Sigmoid colon (tissue), 7 donors: ENCODE measurements at places on chromosomes 1 and 21. TPM values are rescaled to one million over a fixed set of nuclear protein-coding genes. Genes with fewer than 3 reads are reported as not detected.

CFAP74 gene
- total RNA-seq = not detected

CCDC24 gene
- 3.9 TPM for total RNA-seq

FAM131C gene
- total RNA-seq = 0.81 TPM

GRCh38 chr1:109047339-109047738 is 5.4 kb upstream of the WDR47 start:
- DNase-seq = no peak

CFHR5 gene
- total RNA-seq = not detected

DNA sequence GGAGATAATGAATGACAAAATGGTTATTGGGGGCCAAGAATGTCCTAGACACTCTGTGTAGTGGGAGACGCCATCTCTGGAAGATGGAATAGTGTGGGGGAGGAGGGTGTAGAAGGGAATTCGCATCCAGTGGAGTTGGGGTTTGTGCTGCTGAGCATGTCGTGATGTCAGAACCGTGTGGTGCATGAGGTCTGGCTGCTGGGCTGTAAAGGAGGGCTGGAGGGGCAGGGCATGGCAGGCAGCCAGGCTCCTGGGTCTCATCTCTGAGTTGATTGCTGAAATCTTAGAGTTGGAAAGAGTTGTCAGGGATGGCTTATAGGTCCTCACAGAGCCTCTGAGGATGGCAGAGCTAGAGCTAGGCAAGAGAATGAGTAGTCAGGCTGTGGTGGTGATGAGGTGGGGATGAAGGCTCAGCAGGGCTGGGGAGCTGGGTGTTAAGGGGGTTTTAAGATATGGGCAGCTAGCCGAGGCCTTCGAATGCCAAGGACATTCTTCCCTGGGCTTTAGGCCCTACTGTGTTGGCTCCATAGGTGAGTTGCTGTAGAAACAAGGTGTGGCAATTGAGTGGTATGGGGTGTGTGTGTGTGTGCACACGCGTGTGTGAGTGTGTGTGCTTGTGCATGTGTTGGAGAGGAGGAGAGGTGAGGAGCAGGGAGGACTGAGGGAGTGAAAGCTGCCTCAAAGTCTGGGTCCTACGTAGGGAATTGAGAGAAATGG is 1.9 kb downstream of the PPFIA4 start:
- no peak for DNase-seq

DNA sequence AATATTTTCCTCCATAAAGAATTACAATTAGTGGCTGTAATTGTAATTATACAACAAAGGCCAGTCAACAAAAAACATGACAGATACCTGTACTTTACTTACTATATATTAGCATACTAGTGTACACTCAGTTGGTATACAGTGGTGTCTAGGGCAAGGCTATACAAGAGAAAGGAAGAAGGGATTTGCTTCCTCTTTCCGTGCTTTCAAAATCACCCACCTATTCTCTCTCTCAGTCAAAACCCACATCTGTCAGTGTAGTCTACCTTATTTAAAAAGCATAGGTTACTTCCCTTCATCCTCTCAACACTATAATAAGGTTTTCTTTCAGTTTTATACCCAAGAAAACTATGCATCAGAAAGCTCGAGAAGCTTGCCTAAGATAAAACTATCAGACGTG is 355.8 kb upstream of the NR5A2 start:
- no peak for DNase-seq

GRCh38 chr1:152860129-152860528 is 333 bp downstream of the LCE7A start:
- DNase-seq = no peak

DNA sequence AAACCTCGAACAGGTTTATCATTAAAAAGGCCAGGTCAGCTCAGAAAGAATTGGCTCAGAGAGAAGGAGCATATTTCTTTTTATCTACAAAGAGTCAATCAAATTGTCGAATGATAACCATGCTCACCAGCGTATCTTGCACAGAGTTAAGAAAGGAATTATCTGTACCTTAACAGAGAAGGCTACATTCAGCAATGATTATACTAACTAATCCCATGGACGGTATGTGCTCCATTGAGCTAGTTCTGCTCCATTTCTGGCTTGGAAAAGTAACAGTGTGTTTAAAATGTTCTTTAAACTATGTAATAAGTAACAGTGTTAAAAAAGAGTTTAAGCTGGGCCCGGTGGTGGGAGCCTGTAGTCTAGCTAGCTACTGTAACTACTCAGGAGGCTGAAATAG is 4.2 kb downstream of the UBR4 start:
- no peak for DNase-seq

DNA sequence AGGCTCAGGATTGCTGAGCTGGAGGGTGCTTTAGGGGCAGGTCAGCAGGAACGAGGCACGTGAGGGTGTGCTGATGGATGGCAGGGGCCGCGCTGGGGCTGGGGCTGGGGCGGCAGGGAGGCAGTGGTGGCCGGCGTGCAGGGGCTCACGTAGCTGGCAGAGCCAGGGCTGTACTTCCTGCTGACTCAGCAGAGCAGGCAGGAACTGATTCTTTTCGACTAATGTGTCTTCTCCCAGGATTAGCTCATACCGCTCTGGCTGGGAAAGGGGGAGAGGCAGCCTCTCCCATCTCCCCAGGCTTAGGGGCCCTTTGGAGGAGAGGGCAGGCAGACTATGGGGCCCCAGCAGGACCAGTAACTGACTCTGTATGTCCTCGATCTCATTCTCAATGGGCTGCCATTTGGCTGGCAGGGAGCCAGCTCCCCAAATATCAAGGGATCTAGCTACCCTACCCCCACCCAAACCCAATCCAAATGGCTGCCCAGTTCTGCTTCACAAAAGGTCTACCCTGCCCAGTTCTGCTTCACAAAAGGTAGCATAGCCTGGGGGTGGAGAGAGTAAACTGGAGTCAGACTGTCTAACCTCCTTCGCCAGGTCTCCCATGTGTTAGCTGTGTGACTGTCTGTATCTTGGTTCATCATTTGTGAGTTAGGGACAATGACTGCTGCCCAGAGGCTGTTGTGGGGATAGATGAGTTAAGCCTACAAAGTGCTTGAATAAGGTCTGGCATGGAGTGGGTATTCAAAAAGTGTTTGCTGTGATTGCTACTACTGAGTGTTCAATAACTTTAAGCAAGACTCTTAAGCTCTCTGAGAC is 100.1 kb upstream of the SLC2A1 start:
- no peak for DNase-seq

GRCh38 chr1:112532064-112532463 is 23.3 kb downstream of the WNT2B start:
- no peak for DNase-seq

GRCh38 chr21:37532868-37533780 is 166.6 kb downstream of the DYRK1A start:
- no peak for DNase-seq

LMOD1 gene
- total RNA-seq = 655 TPM

TEDDM1 gene
- not detected for total RNA-seq

SF3B4 gene
- total RNA-seq = 9.6 TPM

DNA sequence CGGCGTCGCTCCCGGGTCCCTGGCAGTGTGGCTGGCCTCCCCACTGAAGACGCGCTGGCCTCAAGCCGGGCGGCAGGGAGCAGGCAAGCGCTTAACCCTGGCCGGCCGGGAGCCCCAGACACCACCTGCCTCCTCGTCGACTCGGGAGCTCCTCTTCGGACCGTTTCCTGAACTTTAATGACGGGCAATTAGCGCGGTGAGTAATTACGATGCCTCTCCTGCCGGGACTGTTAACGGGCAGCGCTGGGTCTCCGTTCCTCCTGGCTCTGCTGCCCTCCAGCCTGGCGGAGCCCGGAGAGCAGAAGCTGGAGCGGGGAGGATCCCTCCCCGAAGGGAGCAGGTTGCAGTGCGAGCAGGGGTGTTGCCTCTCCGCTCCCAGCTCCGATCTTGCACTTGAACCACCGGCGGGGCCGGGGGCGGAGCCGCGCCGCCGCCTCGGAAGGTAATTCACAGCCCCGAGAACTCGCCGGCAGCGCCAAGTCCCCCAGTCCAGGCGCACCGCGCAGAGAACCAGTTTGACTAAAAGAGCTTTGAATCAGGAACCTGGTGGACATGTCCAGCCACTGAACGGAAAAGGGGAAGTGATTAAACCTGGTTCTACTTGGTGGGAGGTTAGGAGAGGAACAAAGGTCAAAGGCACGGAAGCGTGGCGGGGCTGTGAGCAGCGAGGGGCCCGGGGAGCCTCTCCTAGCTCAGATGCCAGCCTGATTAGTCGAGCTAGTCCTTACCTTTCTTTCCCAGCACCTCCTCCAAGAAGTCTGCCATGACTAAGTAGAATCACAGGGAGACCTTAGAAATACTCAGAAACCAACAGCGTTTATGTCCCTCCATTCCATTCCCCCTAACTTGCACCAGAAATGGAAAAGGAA is 18.3 kb upstream of the PLEKHA6 start:
- DNase-seq = peak; percentile 66

DNA sequence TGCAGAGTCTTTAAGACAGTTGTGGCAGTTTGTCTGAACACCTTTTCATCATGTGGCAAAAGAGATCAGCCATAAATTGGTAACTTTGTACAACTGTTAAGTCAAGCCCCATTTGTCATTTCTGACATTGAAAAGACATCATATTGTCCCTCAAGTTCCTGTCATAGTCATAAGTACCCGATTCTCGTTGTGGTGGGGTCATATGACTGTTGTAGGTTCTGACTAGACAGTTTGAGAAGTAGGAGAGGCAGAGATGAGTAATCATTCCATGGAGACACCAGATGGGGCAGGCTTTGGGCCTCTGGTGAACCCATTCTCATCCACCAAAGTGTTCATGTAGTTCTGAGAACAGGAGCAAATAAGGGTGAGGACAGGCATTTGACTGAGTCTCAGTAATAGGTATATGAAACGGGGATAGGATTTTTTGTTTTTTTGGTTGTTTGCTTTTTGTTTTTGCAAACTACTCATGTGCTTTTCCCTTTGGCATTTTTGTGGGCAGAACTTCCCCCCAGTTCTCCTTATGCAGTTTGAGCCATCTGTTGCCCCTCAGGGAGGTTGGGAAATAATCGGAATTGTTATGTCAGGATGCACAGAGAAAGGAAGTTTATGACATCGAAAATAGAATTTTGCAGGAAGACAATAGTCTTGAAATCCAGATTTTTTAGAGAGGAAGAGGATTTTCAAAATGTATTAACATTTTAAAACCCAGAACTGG is 86.9 kb upstream of the KCNE2 start:
- no peak for DNase-seq

DNA sequence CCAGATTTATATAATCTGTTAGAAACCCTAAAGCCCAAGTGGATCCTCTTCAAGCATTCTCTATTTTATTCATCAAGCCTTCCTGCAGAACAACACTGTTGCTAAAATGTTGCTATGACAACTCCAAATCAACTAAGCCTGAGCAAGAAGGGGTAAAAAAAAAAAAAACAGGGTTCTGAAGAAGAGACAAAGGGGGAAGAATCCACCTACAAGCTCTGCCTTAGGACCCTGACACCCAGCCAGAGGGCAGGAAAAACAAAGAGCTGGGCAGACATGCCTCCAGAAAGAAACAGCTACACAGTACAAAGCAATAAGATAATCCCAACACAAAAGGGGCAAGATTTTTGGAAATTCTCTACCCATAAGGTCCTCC is 1.3 kb downstream of the USF1 start:
- DNase-seq = no peak

DNA sequence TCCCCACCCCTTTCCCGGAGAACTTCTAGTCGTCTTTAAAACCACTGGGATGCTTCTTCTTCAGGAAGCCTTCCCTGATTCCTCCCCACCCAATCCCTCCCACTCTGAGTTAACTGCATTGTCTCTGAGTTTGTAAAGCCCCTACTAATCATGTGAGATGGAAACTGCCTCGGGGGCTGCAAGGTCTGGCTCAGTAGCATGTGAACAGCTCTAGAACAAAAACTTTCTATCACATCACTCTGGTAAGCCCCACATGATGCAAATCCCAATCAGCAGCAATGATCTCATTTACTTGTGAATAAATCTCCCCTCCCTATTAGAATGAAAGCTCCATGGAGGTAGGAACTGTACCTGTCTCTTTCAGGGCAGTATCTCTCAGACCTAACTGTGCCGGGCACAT is 141.0 kb upstream of the JUN start:
- DNase-seq = no peak

TTF2 gene
- total RNA-seq = 8.6 TPM

GRHL3 gene
- not detected for total RNA-seq
